ENCODE measurements at places on chromosomes 5 and 9.
A peak's percentile ranks its signal among the peaks of the same experiment; 100 is the strongest.

GRCh38 chr9:35054185-35054835 lies 18.1 kb downstream of the VCP start:
- no peak for DNase-seq

GRCh38 chr5:160436017-160436416 lies 14.4 kb downstream of the PTTG1 start:
- no peak for DNase-seq

DNA sequence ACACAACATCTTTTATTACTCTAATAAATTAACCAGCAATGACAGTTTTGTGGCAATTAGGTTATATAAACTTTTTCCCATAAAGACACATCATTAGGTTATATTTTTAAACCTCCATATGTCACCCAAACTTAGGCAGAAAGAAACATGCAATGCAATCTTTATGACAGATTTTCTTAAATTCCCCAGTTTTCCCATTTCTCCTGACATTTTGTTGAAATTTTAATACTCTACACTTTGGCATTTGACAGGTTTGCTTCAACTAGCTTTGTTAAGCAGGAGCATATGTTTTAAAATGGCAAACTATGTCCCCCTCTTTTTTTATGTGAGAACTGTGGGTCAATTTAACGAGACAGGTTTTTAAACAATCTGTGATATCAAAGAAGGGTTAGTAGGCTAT lies 155.5 kb downstream of the GABRB2 start:
- DNase-seq = no peak

- DNase-seq = peak; percentile 59
These were observed 85.0 kb upstream of the HRH2 start for GRCh38 chr5:175572886-175573285.

GRCh38 chr9:113945784-113946183 lies 69.7 kb downstream of the ZNF618 start:
- DNase-seq = peak; percentile 12

GRCh38 chr5:122846051-122846550 lies 688 bp downstream of the SNX24 start:
- peak; percentile 77 for DNase-seq

All from islet precursor cell (in vitro differentiated cells).